ENCODE measurements at places on chromosomes 16 and 17.

DNA sequence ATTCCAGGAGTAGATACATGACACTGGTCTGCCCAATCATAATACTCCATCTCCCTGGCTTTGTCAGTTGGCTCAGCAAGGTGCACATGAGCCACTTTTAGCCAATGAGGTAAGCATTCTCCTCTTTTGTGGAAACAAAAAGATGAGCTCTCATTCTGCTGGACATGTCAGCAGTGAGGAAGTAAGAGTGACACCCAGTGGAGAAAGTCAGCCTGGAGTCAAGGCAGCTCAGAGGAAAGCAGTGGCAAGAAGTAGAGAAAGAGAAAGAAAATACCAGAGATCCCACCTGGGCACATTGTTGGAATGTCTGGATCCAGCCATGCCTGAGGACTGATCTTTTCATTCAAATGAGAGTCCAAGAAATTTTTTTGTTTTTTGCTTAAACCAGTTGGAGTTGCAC is 496.9 kb upstream of the C16orf82 start:
- no peak for DNase-seq

DNA sequence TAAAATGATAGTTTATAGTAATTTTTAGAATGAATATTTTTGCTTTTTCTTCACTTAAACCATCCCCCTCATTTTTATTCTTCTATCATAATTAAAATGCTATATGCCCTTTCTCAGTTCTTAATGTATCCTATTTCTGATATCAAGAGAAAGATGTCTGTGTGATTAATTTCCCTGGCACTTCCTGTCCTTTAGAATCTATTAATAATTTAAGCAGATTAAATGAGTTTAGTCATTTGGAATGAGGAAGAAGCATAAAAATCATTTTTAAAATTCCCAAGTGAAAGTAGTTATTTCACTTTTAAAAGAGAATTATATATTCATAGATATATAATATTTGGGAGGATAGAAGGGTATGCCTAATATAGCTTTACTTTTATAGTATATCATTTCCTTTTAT is 27.8 kb upstream of the CDR2 start:
- DNase-seq: no peak

DNA sequence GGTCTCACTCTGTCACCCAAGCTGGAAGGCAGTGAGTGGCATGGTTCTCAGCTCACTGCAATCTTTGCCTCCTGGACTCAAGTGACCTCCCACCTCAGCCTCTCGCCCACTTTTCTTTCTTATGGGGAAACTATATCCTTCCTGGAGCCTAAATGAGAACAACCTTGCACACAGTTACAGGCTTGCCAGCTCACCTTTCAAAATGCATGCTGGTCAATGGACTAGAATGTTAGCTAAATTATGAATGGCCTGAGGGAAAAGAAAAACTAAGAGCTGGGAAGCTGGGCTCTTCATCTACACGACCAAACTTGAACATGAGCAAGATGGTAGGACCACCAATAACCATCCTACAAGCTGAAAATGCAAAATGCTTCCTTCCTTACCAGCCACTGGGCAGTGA is 10.6 kb upstream of the LHX1 start:
- no peak for DNase-seq

GRCh38 chr17:56866496-56866895 is 32.5 kb downstream of the DGKE start:
- DNase-seq: no peak

DNA sequence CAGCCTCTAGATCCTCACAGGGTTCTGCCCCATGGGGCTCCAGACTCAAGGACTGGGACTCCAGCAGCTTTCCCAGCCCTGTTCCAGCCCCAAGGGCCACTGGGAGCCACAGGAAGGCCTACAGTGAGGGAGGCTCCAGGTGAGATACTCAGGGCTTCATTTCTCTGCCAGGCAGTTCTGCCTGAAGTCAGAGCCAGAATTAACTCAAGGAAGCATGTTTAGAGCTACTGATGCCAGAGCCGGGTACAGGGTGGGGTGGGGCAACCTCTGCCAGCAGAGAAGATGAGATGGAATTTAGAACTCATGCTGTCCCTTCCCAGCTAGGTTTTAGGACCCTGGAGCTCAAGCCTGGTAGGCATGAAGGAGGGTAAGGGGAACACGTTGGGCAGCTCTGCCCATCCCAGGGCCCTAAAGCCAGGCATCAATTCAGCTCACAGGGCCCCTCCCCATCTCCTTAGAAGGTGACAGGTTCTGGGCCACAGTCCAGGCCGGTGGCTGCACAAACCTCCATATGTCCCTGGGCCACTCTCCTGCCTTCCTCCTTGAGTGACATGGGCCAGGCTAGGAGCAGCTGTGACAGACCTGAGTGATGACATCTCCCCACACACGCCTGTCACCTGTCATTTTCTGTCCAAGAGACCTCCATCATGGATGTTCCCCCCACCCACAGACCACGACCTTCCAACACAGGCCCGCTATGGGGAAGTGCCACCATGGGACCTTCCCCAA is 24.5 kb upstream of the SPPL2C start:
- no peak for DNase-seq

- no peak for DNase-seq
These were observed 1.0 kb upstream of the MCRIP2 start for GRCh38 chr16:640614-641013.

GRCh38 chr16:30660424-30661261 is 2.4 kb downstream of the FBRS start:
- peak; percentile 54 for DNase-seq

DNA sequence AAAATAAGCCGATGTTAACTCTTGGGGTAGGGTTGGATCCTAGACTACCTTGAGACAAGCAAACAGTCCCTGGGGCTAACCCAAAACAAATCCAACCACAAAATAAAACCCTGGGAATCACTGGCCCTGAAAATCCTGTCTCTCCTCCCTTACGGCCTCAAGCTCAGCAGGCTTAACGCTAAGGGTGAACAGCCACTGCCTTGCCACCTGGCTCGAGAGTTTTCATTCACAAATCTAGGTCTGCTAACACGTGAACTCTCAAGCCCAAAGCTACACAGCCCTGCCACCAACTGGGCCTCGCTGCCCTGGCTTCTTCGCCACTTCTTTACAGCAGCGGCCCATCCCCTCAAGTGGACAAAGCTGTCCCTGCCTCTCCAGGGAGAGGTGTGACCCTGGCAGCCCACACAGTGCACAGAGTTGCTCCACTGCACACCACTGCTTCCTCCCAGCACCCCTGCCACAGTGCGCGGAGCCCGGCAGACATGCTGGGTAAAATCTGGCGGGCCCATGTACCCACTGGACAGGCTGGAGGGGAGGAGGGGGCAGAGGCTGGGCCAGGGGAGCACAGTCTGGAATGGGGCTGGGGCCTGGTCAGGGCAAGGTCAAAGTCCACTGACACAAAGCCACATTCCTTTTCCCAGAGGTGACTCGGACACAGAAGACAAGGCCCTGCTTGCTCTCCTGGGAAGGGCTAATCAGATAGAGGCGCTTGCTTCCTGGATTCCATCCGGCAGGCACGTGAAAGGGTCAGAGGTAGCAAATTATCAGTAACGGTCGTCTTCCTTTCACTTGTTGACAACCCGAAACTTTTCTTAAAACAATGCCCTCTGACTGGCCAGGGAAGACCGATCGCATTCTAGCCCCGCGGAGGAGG is 996 bp downstream of the PCYT2 start:
- no peak for DNase-seq

- no peak for DNase-seq
These were observed 6.2 kb downstream of the GSE1 start for GRCh38 chr16:85619101-85619891.

- DNase-seq: no peak
These were observed 43.5 kb upstream of the MNT start for GRCh38 chr17:2444382-2444781.

- peak; percentile 56 for DNase-seq
These were observed 25.4 kb downstream of the DNAJA2 start for GRCh38 chr16:46947900-46948547.

DNA sequence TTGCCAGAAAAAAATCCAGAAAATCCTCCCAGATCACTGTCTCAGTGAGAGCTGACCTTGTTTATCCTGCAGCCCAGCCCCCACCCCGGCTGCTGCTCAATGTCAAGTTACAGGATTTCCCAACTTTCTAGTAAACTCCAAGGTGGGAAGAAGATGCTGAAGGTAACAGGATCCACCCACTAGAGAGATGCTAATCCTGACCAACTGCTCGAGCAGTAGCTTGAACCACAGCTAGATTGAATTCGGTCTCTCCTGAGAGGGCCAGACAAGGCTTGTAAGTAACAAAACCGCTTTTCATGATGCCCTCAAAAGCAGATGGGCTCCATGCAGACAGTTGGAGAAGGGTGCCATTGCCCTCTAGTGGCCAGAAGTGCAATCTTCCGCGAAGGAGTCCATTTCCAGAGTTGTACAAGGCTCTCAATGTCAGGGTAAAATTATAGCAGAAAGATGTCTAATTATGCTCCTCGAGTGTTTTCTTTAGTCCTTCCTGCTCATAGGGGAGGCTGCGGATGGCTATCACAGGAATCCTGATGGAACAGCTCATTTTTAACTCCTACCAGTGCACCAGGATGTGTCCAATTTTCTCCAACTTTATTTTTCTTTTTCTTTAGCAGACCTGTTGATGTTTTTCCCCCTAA is 3.9 kb downstream of the CDH11 start:
- peak; percentile 11 for DNase-seq

DNA sequence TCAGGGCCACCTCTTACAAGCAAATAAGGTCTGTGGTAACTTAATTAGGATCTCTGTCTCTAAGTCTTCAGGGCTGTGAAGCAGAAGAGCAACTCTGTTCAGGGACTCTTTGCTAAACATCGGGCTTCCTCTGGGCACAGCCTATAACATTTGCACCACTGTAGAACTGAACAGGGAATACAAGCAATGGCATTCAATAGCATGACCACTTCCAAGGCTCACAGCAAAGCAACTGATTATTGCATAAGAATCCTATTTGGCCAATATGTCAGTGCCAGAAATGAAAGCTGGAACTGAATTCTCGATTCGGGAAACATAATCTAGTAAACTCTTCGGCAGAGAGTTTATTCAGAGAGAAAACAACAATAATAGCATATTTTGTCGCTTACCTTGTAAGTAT is 92.2 kb upstream of the AMZ2 start:
- no peak for DNase-seq
